Stimulated activated CD8-positive, alpha-beta memory T cell treated with anti-CD3 and anti-CD28 coated beads, Interleukin-2, amount 100 ng/mL, for 48 hours (primary cell): ENCODE measurements at places on chromosomes 11 and 22.

GRCh38 chr11:61827571-61828378 lies at the start of gene FADS2:
TSS of gene FADS2 (plus strand) at chr11:61828300. CDS start at chr11:61828391, 91 bp downstream.
- DNase-seq = peak; percentile 76

GRCh38 chr11:62702246-62702645 lies 5.0 kb downstream of the BSCL2 start:
- no peak for DNase-seq

GRCh38 chr11:79578116-79578515 lies 137.3 kb upstream of the TENM4 start:
- DNase-seq = no peak

DNA sequence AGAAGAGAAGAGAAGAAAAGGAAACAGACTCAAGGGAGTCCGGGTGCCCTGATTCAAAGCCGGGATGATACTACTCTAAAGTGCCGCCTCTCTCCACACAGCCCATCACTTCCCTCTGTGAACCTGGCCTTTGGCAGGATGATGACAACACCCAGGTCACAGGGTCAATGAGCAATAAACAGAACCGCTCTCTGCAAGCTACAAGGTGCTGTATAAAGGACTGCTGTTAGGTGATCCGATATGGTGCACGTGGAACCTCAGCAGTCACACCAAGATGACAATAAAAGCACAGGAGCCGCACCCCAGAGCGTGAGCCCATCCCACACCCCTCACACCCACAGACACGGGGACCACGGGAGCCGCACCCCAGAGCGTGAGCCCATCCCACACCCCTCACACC lies 10.7 kb downstream of the TTLL1 start:
- no peak for DNase-seq

- DNase-seq = no peak
Measured at GRCh38 chr22:24185501-24186351, 4.4 kb downstream of the SUSD2 start.

DNA sequence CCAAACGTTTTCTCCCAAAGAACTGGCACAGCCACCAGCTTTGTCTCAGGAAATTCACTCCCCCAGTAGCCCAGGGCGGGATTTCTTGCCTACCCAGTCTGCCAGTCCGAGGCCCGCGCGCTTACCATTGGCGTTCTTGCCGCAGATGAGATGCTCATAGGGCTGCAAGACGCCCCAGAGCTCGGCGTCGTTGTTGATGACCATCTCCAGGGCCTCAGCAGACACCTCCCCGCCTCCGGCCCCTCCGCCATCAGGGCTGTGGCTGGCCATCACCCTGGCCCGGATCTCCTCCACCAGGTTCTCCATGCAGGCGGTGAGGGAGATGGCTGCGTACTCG lies 1.3 kb downstream of the ABTB2 start:
- no peak for DNase-seq

DNA sequence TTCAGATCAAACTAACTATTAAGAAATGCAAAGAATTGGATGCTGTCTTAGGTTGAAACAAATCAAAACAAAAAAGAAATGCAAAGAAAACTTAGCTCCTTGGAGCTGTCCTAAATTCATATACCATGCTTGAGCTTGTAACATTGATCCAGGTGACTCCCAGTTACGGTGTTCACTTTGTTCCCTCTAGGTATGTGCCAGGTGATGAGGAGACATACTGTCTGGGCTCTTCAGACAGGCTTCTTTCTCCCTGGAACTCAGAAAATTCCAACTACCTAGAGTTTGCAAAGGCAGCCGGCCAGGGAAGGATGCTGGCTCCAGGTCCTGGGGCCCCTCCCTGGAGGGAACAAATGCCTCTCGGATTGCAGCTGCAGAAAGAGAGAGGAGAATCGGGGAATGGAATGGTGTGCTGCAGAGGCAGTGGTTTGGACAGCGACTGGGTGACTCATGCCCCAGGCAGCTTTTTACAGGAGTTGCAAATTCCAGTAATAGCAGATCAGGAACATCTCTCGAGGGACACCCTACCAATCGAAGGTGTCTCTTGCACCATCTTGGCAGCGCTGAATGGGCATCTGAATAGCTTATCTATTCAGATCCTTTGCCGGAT lies 12.3 kb upstream of the ASPHD2 start:
- DNase-seq = no peak

DNA sequence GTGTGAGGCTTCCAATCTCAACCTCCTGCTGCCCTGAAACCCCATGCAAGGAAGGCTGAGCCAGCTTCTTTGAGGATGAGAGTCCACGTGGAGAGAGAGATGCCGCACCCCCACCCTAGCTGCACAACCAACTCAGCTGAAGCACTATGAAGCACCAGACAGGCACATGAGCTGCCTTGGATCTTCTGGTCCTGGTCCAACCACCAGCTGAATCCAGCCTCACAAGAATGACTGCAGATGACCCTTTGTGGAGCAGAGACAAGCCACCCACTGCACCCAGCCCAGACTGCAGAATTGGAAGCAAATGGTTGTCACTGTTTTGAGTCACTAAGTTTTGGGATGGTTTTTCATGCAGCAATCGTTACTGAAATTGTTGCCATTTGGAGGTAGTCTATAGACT lies 149.6 kb upstream of the SYT13 start:
- no peak for DNase-seq

- DNase-seq = no peak
Measured at GRCh38 chr11:107282195-107282594, 175.4 kb downstream of the CWF19L2 start.

- DNase-seq = no peak
Measured at GRCh38 chr11:60860943-60861342, 5.2 kb upstream of the PTGDR2 start.

- no peak for DNase-seq
Measured at GRCh38 chr11:66696146-66696545, 18.5 kb upstream of the RBM4B start.

DNA sequence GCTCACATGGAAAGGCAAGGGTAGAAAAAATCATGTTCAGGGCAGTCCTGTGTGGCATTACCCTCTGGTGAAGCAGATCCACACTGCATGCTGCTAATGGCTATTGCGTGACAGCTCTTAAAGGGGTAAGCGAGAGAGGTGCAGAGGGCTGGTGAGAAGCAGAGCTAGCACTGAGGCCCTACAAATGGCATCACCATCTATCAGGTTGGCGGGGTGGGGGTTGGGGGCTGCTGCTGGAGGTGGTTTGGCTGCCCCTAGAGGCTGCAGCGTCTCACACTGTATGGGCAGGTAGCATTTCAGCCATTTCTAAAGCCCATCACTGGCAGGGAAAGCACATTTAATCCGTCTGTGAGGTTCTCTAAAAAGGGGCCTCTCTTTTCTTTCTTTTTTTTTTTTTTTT lies 16.9 kb upstream of the TMA7B start:
- DNase-seq = no peak
